ENCODE measurements at places on chromosomes 16 and 17. TPM values are rescaled to one million over a fixed set of nuclear protein-coding genes. Genes with fewer than 3 reads are reported as not detected.

Gene ABCC3
- total RNA-seq, result 0.72 TPM

Gene ATP6V0A1
- 65.3 TPM for total RNA-seq

Gene GLIS2
- 0.81 TPM for total RNA-seq

Gene HSD11B2
- total RNA-seq, result not detected

Gene KRT14
- not detected for total RNA-seq

Gene C17orf78
- not detected for total RNA-seq

Gene RNF112
- 0.98 TPM for total RNA-seq

Gene TMEM220
- total RNA-seq, result 3.9 TPM

Gene TRPV3
- total RNA-seq, result 1.7 TPM

Gene SGCA
- total RNA-seq, result 227 TPM

DNA sequence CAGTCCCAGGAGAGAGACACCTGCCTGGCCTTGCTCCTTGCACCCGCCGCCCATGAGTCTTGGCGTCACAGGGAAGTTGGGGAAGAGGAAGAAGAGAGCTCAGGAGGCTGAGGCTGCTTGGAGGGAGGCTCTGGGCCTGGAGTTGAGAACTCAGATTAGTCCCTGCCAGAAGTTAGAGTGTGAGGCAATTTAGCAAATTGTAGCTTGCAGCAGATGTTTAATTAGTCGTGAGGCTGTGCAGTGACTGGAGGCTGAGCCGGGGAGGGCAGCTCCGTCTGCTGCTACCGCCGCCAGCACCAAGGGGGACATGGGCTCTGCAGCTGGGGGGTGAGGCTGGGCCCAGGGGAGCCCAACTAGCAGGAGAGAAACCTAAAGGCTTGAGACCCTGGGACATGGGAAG lies 738.3 kb upstream of the EEF2KMT start:
- no peak for DNase-seq

- no peak for DNase-seq
Observed at GRCh38 chr16:84839956-84840355, 20.2 kb downstream of the CRISPLD2 start.

DNA sequence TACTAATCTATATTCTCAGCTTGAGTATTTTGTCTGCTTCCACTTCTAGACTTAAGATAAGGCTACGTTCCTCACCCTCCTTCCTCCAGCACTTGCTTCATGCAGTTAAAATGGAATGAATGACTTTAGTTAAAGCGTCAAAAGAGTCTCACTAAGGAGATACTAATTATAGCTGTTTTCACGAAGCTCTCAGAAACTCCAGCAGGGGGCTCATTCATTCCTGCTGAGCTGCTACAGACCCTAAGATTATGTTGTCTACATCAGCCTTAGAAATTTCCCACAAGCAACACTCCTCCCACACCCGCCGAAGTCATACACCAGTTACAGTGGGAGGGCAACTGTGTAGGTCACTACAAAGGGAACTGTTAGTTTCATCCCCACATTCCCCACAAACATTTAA lies 57.0 kb upstream of the KIFC3 start:
- DNase-seq, result no peak

DNA sequence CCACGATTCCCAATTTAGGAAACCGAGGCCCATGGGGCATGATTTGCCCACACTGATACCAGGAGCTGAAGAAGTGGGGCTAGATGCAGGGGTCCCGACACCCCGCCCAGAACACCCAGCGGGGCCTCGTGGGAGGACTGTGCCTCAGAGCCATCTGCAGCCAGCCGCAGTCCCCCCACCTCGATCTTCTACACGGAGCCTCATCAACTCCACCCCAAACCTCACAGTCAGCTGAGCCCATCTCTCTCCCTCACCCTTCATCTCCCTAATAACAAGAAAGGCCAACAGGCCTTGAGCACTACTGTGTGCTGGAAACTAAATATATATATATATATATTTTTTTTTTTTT lies 4.2 kb downstream of the ITGAE start:
- no peak for DNase-seq

- DNase-seq, result peak; percentile 84
Observed at GRCh38 chr17:3512505-3513171, 36.8 kb downstream of the ASPA start.

- DNase-seq, result no peak
Observed at GRCh38 chr16:73040735-73041402, 7.1 kb downstream of the ZFHX3 start.

DNA sequence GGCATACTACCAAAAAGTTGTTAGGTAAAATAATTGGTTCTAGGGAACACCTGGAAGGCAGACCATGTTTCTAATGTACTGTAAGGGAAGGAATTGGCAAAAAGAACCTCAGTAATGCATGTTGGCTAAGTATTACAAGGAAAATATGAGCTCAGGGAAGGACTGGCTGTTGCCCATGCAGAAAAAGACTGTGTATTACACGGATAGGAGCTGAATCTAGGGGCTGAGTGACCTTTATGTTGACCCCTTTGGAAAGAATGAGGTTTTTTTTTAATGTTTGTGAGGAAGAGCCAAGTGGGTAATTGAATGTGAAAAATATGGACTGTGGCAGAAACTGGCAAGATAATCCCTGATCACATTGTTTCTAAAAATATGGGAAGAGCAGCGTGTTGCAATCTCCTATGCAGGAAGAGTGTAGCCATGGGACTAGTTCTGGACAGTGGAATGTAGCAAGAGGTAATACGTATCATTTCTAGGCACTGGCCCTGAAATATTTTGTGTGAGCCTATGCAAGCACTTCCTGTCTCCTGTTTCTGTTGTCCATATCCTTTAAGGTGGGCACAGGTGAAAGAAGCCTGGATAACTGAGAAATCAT lies 95.1 kb upstream of the CNTNAP4 start:
- DNase-seq, result no peak

DNA sequence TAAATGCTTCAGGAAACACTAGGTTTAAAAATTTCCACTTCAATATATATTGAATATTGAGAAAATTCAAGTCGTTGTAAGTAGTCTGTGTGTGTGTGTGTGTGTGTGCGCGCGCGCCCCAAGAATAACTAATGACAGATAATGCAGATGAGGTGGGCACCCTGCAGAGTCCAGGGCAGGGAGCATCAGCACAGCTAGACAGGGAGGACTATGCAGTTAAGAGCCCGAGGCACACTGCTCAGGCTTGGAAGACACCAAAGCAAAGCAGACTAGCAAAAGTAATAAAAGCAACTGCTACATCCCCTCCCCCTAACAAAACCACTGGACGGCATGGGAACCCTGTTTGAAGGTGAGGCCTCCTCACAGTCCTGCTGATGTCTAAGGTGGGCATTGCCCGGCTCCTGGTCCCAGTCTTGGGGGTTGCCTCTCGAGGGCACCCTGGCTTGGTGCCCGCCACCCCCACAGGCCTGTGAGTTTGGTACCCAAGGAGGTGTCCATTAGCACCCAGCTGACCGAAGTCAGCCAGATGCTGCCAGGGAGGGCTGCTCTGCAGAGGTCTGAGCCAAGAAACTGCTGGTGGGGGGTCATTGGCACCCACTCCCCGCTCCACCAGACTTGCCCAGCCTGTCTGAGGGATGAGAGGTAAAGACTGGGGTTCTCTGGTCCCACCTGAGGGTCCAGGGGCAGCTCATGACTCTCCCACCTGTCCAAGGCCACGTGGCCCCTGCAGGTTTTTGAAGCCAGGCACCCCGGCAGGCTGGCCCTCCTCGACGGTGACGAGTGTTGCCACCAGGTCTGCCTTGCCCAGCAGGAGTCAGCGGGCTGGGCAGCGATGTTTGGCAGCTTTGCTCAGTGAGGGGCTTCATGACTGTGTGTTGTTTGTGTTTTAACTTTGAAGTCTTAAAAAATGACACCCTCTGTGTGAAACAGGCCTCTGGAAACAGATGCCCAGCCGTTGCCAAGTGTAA lies 18.7 kb downstream of the LRRC75A start:
- DNase-seq, result no peak

DNA sequence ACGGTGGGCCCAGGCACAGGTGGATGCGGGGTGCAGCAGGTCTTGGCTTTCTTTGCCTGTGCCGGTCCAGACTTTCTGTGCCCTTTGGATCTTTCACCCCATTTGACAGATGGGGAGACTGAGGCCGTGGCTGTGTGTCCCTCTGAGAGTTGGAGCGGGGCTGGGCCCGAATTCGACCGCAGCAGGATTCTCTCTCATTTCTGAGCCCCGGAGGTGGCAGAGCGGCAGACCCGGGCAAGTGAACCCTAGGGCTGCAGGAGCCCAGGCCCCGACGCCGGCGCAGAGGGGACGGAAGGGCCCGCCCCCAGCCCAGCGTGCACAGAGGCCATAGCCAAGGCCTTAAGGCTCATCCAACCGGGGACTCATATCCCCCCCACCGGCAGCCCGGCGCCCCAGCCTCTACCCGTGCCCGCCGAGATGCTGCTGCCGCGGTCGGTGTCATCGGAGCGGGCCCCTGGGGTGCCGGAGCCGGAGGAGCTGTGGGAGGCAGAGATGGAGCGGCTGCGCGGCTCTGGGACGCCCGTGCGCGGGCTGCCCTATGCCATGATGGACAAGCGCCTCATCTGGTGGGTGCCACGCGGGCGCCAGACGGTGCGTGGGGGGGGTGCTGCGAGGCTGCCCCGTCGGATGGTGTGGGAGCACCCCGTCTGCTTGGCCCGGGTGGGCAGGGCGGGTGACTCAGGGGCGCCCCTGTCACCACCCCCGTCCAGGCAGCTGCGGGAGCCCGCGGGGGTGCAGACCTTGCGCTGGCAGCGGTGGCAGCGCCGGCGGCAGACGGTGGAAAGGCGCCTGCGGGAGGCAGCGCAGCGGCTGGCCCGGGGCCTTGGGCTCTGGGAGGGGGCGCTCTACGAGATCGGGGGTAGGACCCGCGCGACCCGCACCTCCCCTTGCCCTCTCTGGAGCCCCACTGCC lies 857 bp downstream of the TMC8 start:
- no peak for DNase-seq

- no peak for DNase-seq
Observed at GRCh38 chr16:48308535-48308934, 61.2 kb upstream of the ABCC11 start.

- no peak for DNase-seq
Observed at GRCh38 chr16:51951668-51952298, 595.2 kb downstream of the TOX3 start.

DNA sequence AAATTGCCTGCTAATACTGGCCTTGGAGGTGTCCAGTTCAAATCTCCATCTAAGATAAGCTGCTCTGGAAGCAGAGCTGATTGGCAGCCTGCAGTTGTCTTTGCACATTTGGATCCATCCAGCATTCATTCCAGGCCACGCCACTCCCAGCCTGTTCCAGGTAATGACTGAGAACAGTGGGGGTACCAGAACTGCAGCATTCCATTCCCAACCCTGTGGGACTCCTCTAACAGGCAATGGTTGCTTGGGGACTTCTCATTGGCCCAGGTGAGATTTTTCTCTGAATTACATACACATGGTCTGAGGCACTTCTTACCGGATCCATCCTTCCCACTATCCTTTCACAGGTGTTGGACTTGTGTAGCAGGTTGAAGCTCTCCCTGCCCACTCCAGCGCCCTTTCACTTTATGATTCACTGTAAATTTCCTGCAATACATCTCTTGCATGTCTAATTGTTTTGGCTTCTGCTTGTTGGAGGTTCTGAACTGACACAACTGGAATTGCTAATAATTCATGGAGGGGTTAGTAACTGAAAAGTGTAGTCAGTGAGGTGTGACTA lies 206.1 kb upstream of the ZFHX3 start:
- no peak for DNase-seq

DNA sequence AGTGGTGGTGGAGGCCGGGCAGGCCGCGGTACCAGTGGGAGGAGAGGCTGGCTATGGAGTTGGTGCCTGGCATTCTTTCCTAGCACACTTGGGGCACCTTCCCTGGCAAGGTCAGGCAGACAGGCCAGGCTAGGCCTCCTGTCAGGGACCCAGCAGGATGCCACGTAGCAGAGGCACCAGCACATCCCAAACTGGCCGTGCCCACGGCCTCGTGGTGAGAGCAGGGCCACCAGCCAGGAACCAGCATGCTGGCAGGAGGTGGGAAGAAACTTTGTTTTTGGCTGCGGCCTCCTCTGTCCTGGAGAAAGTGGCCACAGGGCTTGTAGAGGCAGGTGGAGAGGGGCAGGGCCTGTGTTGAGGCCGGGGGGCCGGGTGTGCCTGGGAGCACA lies 57.6 kb upstream of the CBFA2T3 start:
- DNase-seq, result no peak

GRCh38 chr16:18979936-18980335 lies 3.8 kb upstream of the TMC7 start:
- no peak for DNase-seq

DNA sequence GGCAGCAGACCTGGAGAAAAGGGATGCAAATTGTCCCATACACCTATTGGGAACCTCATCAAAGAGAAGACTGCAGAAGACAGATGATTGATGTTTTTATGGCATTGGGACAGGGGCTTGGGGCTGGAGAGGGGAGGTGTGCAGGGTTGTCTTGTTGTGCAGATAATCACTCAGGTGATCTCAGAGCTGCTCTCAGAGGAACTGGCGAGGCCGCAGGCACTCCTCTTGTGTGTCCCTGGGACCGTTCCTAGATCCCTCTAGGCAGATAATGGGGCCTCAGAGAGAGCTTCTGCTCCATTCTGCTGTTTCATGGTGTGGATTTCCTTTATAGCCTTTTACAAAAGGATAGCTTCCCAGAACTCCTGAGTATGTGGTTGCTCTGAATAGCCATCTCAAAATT lies 1.6 kb downstream of the RNF213 start:
- no peak for DNase-seq

DNA sequence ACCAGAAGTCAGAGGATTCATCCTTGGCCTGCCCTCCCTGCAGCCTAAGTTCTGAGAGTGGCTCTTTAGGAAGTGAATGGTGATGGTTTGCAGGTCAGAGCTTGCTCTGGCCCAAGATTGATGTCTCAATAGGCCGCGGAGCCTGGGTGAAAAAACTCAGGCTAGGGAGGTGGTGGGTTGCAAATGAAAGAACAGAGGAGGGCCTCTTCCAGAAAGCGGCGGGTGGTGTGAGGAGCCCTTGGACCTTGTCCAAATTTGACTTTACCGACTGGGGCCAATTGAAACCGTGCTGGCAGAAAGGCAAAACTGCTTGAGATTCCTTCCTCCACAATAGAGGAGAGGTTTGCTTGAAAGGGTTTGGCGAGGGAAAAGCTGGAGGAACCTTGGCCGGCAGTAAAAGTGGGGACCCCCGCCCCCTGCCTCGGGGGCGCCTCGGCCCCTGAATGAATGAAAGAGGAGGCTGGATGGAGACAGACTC lies 331.3 kb downstream of the SEC14L1 start:
- no peak for DNase-seq

GRCh38 chr16:79170555-79171246 lies 429.8 kb downstream of the MAF start:
- peak; percentile 6 for DNase-seq

GRCh38 chr16:72711823-72712222 lies 336.1 kb downstream of the ZFHX3 start:
- DNase-seq, result no peak

GRCh38 chr17:1486802-1487695 lies 5.4 kb downstream of the MYO1C start:
- no peak for DNase-seq

All from gastrocnemius medialis (tissue), 4 donors.